Cardiac atrium fibroblast (primary cell): ENCODE measurements at places on chromosomes 2 and 18. TPM values are rescaled to one million over a fixed set of nuclear protein-coding genes. Genes with fewer than 3 reads are reported as not detected.

SERPINB13 gene
- not detected in 2 replicates for total RNA-seq

KIF5C gene
- total RNA-seq, result 0.16 TPM in 1 of 2 replicates, not detected in the other

SP110 gene
- 11.2 and 12.2 TPM in 2 replicates for total RNA-seq

TMEM178A gene
- total RNA-seq, result 5.7 TPM in 1 of 2 replicates, not detected in the other

TRPM8 gene
- total RNA-seq, result not detected in 2 replicates
